Erythroblast (primary cell): ENCODE measurements at places on chromosomes 2 and 18.
A peak's percentile ranks its signal among the peaks of the same experiment; 100 is the strongest.

- DNase-seq = no peak
Measured at GRCh38 chr2:203209538-203209937, 29.3 kb upstream of the CYP20A1 start.

- no peak for DNase-seq
Measured at GRCh38 chr2:38470115-38470514, 93.0 kb upstream of the ATL2 start.

GRCh38 chr2:172969609-172970008, 106.0 kb upstream of the MAP3K20 start:
- no peak for DNase-seq

GRCh38 chr2:37570773-37571586, 100.5 kb downstream of the CDC42EP3 start:
- no peak for DNase-seq

- no peak for DNase-seq
Measured at GRCh38 chr2:69242651-69243051, 144.4 kb downstream of the GFPT1 start.

GRCh38 chr18:8003878-8004675, 437.0 kb downstream of the PTPRM start:
- no peak for DNase-seq

GRCh38 chr2:1538663-1539062, 125.4 kb downstream of the TPO start:
- no peak for DNase-seq

DNA sequence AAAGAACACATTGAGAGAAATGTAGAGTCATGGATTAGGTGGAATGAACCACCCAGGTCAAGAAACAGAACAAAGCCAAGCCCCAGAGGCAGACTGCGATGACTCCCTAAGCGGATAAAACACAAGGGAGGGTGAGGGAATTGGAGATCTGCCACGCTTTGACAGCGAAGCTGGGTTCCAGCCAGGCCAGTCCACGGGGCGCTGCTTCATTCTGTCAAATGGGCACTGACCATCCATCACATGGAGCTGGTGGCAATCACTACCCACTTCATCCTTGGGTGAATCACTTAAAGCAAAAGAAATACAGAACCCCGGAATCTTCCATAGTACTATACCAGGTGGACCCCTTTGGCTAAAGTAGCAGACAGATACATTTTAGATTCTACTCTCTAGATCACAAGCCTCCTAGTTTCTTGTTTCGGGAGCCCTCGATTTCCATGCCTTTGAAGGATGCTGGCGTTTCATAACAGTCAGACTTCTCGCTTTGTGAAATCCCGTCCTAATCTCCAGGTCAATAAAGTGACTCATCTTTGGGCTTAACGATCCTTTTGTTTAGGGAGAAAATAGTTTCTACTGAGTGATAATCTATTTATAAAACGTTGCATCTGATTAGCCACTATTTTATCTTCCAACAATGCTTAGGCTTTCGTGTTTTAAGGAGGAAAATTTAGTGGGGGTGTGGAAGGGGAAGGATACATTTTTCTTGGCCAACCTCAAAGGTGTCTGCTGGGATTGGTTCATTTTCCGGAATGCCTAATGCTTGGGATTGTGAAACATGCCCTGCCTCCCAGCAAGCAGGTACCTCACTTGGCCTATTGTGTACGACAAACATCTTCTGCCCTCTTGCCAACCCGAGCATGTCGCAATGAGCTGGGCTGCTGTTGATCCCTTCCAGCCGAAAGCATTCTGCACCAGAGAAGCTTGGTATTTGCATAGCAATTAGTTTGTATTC, 44.1 kb upstream of the HDAC4 start:
- no peak for DNase-seq

- DNase-seq = no peak
Measured at GRCh38 chr18:37289423-37289822, 276.2 kb downstream of the CELF4 start.

DNA sequence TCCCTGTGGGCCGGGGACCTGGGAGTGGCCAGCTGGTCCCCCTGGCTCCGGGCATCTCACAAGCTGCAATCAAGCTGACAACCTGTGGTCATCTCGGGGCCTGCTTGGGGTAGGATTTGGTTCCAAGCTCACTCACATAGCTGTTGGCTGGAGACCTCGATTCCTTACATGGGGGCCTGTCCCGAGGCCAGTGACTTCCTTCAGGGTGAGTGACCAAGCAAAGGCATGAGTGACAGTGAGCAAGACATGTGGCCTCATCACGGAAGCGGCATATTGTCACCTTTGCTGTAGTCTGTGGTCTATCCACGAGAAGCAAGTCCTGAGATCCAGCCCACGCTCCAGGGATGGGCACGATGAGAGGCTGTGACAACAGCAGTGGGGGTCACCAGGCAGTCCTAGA, 131.4 kb upstream of the ID2 start:
- DNase-seq = no peak

DNA sequence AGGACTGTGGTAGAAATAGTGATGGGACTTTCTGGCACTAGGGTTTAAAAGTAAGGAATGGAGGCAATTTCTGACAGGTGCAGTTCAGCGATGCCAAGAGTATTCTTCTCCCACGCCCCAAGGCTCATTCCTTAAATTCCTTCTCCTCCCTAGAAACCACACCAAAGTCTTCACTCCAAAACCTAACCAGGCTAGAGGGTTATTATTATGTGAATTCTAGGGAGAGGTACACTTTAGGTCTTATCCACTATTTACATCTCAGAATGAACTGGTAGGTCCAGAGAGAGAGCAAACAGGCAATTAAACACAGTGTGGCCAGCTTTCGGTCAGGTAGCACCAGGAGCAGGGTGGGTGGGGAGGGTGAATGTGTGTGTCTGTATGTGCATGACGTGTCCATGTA, 11.4 kb downstream of the IL1F10 start:
- DNase-seq = no peak

DNA sequence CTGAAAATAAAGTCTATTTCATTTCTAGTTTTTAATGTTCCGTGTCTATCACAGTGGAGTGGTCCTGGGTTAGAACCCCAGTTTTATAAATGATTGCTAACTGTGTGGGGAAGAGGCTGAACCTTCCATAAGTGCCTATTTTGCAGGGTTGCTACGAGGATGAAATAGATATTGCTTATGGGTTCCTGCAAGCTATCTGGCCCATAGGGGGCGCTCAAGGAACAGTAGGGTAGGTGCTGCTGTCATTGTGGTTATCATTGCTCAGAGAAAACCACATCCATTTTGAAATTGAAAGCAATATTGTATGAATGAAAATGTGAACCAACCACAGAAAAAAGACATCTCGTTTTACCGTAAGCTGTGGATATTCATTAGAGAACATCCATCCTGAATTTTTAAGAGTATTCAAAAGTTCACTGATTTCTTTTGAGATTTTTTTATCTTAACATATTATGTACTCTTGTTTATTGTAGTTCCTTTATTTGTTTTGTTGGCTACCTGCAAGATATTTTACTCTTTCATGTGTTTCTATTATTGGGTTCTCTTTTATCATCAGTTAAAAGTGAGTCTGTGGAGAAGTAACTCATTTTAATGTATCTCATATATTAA, 261.6 kb downstream of the NAPG start:
- peak; percentile 85 for DNase-seq

DNA sequence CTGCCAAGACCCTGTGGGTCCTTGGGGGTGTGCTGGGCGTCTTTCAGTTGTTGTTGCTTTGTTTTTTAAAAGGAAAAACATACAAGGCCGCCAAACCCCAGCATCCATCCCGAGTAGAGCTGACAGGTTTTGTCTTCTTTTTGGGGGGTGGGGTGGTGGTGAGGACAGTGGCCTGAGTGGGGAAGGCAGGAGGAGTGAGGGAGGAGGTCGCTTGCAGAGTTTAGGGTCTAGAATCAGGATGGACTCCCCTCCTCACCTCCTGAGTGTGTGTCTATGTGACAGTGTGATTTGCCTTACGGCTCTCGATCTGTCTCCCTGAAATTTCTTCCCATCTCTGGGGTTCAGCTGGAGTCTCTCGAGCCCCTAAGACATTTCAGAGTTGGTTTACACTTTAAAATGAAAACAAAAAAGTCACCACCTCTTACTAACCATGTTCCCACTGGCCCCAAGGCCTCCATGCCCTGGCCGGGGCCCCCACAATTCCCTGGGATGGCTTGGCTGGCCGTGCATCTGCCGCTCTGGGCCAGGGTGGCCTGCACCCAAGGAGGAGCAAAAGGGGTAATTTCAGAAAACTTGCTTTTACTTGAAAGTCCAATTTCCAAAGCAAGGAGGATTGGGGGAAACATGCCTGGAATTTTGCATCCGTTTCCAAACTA, 5.0 kb downstream of the SIX3 start:
- DNase-seq = no peak

DNA sequence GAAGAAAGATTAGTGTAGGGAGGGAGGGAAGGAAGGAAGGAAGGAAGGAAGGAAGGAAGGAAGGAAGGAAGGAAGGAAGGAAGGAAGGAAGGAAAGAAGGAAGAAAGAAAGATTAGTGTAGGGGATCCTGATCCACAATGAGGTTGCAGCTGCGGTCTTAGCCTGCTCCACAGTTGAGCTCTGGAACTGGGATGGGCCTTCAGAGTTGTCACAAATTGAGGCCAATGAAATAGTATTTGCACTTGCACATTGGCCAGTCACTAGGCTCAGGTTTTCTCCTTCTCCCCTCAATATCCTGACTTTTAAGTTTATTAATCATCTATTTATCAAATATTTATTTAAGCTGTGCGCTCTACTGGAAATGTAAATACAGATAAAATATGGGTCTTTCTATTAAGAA, 34.3 kb downstream of the DOK6 start:
- DNase-seq = no peak

DNA sequence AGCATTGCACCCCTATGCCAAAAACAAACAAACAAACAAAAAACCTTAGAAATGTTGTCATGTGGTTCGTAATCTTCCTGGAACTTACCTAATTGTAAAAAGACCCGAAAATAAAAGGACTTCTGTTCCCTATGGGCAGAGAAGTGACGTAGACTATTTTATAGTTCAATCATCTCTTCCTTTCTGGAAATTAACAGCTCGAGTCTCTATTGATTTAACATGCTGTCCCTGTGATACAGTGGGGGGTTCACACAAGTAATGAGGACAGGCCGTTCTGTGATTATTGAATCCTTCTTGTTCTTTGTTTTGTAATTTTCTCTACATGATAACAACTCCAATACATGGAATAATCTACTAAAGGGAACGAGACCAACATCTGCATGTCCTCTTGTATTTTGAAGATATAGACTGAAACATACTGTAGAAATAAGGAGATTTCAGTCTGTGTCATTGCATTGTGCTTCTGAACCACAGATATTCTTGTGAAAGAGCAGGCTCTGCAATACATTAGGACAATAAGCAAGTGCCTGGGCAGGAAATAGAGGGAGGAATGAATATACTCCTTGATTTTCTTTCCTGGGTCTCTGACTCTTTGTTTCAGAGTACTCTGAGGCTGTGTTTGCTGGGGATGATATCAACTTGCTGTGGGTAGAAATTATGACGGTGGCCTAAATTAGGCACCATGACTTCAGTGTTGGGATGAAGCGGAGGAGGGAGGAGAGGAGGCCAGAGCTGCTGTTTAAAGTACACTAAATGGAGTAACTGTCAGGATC, 65.7 kb upstream of the PPM1B start:
- DNase-seq = no peak

GRCh38 chr18:62838475-62839098, 123.2 kb downstream of the PHLPP1 start:
- DNase-seq = no peak

DNA sequence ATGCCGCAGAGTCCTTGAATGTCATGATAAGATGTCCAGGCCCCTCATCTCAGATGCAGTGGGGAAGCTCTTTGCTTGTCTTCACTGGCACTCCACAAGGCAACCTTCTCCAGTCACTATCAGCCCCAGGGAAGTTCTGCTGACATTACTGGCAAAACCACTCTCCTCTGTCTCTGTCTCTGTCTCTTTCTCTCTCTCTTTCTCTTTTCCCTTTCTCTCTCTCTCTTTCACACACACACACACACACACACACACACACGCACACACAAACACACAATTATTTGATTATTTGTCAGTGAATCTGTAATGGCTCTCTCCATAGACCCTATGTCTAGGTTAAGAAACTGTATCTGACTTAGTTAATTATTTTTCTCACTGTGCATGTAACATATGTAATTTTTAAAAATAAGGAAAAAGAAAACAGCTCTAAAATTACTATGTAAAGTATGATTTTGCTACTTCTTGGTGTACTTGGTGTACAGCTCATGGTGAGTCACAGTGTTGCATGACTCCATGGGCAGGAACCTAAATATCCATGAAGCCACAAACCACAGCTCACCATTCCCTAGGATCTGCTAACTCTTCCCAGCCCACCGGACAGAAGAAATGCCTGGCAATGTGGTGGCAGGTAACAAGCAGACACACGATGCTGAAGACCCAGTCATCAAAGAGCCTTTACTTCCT, 594.9 kb upstream of the ID2 start:
- no peak for DNase-seq

DNA sequence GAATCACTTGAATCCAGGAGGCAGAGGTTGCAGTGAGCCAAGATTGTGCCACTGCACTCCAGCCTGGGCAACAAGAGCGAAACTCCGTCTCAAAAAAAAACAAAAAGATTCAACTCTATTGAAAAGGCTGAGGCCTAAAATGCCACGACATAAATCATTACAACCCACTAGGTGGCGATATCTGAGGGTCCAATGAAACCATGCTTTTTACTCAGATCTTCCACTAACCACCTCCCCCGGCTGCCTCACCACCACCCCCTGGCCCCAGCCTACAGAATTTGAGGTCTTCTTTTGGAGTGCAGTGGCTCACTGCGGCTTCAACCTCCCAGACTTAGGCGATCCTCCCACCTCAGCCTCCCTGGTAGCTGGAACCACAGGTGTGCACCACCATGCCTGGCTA, 57.5 kb downstream of the AP1S3 start:
- peak; percentile 43 for DNase-seq

DNA sequence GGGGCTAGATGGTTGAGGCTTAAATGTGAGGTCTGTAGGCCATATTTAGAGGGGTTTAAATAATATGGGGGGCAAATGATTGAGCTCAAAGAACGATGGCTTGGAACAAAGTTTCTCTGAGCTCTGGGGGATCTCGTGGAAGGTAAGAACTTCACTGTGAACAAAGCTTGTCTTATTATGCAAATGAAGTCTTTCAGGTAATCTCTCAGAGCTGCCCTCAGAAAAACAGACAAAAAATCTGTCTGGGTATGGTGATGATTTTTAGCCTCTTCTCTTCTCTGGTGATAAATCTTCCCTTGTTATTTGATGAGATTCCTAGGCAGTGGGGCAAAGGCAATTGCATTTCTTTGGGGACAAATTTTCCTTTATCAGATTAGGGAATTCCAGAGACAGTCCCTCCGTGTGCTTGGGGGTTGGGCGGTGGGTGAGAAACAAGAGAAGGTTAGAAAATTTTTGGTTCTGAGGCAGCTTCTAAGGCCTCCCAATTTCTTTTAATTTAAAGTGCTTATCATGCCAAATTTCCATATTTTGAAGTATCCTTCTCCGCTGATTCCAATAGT, 760.4 kb downstream of the TSN start:
- no peak for DNase-seq

DNA sequence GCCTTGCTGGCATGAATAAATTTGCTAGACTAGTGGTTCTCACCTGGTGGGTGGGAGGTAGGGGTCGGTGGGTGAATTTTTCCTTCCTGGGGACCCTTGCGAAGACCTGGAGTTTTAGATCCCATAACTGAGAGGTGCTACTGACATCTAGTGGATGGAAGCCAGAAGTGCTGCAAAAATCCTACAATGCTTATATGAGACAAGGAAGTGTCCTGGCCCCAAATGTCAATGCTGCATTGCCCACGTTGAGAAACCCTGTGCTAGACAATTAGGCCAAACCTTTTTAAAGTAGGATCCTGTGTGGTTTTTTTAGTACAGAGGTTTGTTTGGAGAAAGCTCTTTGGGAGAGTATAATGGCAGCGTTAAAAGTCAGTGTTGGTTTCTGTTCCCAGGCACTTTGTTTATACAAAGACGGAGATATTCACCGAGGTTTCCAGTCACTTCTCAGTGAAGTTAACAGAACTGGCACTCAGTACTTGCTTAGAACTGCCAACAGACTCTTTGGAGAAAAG, 9.6 kb downstream of the SERPINB8 start:
- peak; percentile 44 for DNase-seq
